Stimulated activated CD4-positive, alpha-beta T cell treated with anti-CD3 and anti-CD28 coated beads, Interleukin-1b, Interleukin-23, amount 100 ng/mL, for 24 hours (primary cell): ENCODE measurements at places on chromosomes 16 and 17.

GRCh38 chr16:80029761-80030481, 429.4 kb upstream of the MAF start:
- no peak for DNase-seq

DNA sequence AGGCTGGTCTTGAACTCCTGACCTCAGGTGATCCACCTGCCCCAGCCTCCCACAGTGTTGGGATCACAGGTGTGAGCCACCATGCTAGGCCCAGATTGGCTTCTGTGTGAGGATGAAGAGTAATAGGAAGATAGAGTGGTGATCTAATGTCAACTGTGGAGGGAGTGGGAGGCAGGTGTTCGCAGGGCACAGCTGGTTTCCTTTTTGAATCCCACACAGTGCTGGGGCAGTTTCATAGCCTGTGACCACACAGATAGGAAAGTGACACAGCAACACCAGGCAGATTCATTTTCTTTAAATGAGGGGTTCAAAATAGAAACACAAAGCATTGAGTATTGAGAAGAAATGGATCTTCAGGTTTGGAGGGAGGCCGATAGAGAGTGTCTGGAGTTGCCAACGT, 540.3 kb downstream of the WWOX start:
- no peak for DNase-seq

GRCh38 chr17:83183951-83184506, 104.6 kb downstream of the METRNL start:
- DNase-seq, result no peak

DNA sequence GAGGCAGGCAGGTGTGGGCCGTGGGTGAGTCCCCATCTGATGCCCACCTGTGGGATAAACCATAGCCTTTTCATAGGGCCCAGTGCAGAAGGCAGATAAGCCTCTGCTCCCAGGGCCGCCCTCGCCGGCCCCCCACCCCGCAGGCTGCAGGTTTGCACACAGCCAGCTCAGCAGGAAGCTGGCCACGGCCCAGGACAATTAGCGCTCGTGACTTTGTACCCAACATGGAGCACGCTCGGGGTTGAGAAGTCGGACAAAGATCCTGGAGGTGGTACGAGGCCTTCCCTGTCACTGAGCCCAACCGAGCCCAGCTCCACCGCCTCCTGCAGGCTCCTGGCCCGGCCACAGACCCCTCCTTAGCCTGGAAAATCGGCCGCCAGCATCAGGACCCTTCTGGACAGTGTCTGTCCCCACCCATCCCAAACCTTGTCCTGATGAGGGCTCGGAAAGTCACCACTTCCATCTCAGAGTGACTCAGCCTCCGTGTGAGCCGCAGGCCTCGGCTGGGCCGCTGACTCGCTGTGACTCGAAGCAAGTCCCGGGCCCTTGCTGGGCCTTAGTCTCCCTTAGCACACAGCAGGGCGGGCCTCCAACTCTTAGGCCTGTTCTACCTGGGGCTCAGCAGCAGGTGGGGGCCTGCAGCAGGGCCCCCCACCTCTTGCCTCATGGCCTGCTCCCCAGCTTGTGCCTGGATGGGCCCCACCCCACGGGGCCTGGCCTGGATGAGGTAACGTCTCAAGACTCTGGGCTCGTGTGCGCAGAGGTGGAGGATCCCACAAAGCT, 22.7 kb downstream of the FAM83G start:
- no peak for DNase-seq

- DNase-seq, result no peak
These were observed 18.1 kb downstream of the ANKFN1 start for GRCh38 chr17:56171186-56171959.

- DNase-seq, result no peak
These were observed at the start of gene TEX19 for GRCh38 chr17:82358465-82359350. TEX19 (plus strand) TSS chr17:82359247; CDS start chr17:82362151, 2,904 bp downstream.

- DNase-seq, result no peak
These were observed 98.6 kb downstream of the CDH8 start for GRCh38 chr16:61937646-61938045.
